ENCODE measurements at places on chromosomes 6 and 20.

DNA sequence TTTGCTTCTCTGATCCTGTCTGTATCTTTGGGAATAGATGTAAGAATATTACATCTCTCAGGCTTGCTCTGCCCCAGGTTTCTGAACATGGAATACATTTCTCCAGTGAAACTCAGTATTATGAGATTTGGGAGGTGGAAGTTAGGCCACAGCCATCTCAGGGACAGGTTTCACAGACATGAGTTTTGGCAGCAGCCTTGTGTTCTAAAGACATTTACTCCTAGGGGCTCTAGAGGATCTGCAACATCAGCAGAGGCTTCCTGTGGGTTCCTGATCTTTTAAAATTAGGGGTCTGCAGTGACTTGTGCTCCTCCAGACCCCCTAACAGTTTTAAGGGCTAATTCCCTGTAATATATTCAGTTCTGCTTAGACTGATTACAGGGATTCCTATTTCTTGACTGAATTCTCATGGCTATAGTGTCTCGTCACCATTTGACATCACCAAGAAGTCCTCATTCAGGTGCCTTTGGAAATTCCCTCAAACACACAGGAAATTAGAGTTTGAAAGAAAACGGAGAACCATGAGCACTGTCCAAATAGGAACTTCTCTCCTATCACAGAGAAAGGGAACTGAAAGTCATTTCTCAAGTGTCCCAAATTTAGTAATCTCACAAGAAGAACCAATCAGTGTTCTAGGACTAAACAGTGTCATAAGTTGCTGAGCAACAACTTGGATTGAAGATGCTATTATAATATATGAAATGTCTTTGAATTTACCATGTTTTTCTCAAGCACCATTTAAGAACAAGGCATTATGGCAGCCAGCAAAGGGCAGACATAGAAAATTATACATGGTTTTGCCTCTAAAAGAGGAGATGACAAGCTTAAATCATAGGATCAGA, 2.5 kb upstream of the HLA-DRA start:
- no peak for DNase-seq

GRCh38 chr20:10982692-10983091, 308.9 kb upstream of the JAG1 start:
- DNase-seq = peak; percentile 63

GRCh38 chr6:128482642-128483041, 37.8 kb downstream of the PTPRK start:
- no peak for DNase-seq

GRCh38 chr6:128284128-128284527, 236.3 kb downstream of the PTPRK start:
- DNase-seq = no peak

Data from A549 (cell line).